T-helper 17 cell (primary cell): ENCODE measurements at places on chromosomes 16 and 17.
A peak's percentile ranks its signal among the peaks of the same experiment; 100 is the strongest.

- DNase-seq = no peak
These were observed 20.4 kb downstream of the ACSM3 start for GRCh38 chr16:20784204-20784603.

DNA sequence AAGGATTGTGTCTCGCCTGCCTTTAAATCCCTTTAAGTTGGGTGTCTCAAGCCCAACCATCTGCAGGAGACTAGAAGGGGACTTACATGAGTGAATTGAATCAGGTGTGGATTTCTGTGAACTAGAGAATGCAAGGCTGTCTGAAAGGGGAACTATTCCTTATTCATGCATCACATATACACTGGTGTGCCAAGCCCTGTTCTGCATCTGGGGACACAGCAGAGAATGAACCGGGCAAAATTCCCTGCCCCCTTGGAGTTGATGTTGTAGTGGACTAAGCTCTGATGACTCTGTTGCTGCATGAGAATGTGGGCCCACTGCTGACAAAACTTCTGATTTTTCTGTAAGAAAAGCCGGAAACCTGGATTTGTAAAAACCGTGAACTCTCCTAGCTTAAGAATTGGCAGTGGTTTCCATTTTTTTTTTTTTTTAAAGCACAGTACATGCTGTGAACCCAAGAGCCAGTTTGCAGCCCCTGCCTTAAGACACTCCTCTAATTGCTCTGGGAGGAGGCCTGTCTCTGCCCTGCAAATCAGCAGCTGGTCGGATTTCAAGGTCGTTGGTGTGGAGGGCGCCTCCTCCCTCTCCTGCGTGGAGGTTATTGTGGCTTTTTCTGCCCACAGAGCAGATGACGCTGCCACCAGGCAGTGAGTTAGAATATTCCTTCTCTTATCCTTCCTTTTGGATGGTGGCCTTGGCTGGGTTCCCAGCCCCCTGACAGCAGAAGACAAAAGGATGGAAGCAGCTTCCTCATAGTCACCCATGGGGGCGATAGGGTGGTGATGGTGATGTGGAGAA is 131.0 kb downstream of the PRKCB start:
- DNase-seq = no peak

DNA sequence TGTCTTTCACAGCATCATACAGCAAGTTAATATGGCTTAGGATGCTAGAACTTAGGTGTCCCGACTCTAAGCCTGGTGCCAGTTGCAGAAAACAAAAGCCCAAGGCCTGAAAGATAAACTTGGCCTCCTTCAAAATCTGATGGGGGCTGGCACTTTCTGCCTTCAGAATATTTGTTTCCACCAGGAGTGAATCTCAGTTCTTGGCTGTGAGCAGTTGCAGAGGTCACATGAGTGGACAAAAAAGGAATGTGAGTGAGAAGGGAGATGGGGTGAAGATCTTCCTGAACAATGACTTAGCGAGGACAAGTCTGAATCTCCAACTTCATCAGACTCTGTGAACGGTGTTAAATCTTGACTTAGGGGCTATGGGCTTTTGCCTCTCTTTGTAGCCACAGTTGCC is 46.6 kb downstream of the HOXB1 start:
- DNase-seq = no peak

DNA sequence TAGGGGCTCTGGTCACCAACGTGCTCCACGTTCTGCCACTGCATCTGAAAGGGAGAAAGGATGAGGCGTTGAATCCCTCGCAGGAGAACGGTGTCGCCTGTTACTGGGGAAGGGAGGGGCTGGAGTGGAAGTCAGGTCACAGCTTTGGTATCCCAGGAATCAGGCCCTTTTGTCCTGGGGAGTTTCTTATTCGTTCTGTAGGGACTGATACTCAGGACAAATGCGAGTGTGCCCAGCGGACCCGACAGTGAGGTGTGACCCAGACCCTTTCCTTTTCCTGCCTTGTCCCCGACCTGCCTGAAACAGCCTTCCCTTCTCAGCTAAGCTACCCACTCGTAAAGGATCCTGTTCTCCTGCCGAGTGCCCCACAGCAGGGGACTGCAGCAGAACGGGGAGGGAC is 177.5 kb downstream of the VPS53 start:
- no peak for DNase-seq

GRCh38 chr17:27602721-27603420 is 28.1 kb upstream of the LGALS9 start:
- DNase-seq = peak; percentile 70

DNA sequence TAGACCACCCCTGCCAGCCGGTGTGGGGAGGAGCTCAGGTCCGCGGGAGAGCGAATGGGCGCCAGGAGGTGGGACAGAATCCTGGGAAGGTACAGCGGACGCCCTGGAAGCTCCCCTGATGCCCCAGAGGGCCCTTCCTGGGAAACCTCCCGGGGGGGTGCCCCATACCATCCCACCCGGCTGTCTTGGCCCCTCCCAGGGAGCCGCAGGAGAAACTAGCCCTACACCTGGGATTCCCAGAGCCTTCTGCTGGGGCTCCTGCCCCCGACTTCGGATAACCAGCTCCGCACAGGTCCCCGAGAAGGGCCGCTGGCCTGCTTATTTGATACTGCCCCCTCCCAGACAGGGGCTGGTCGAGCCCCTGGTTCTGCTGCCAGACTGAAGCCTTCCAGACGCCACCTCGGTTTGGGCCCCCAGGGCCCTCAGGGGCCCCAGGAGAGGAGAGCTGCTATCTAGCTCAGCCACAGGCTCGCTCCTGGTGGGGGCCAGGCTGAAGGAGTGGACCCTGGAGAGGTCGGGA is 3.0 kb upstream of the CBX4 start:
- no peak for DNase-seq

GRCh38 chr16:87634411-87634810 is 32.1 kb downstream of the JPH3 start:
- no peak for DNase-seq

- no peak for DNase-seq
These were observed 26.8 kb downstream of the MEAK7 start for GRCh38 chr16:84477661-84478060.

DNA sequence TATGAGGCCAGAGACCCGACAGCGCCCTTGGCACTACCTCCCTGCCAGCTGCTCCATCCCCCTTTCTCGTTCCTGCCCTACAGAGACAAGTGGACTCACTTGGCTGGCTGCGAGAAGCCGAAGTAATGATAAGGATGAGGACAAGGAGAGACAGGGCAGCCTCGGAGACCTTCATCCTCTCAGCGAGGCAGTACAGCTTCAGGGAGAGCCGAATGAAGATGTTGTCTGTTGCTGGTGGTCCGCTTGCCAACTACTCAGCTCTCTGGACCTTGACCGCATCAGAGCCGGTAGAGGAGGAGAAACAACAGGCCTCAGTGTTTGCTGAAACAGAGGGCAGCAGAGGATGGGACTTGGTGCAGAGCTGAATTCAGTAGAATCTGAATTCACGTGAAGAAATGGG is at the start of gene CCL16:
TSS of gene CCL16 (minus strand) at position 252 of the 400 bp plus-strand sequence. CDS start at position 175, 77 bp downstream.
- no peak for DNase-seq

DNA sequence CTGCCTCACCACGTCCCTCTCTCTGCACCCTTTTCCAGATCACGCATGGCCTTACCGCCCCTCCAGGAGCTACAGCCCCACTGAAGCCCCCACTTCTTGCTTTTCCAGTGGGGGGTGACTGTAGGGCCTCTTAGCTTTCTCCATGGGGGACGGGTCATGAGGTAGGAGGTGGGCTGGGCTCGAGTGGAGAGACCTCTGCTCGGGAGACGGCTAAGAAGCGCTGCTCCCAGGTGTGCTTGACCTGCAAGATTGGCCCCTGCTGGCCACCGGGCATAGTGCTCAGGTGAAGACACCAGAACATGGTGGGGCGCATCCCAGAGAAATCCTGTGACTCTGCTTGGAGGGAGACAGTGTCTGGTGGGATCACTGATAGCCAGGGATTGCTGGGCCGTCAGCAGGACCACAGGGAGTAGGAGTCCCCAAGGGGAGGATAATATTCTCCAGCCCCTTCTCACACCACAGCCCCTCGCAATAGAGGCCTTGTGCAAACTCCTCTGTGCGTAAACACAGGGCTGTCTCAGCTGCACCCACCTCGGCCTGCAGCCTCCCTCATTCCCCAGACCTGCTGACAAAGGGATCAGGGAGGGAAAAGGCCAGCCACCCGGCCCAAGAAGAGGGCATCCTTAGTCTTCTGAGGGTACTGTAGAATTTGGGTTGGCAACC is 8.9 kb upstream of the GALK1 start:
- no peak for DNase-seq

GRCh38 chr16:15827709-15828343 is 29.0 kb downstream of the MYH11 start:
- DNase-seq = no peak

- no peak for DNase-seq
These were observed 43.6 kb upstream of the PIK3R6 start for GRCh38 chr17:8910969-8911604.

GRCh38 chr16:22668318-22668717 is 145.6 kb upstream of the HS3ST2 start:
- no peak for DNase-seq

DNA sequence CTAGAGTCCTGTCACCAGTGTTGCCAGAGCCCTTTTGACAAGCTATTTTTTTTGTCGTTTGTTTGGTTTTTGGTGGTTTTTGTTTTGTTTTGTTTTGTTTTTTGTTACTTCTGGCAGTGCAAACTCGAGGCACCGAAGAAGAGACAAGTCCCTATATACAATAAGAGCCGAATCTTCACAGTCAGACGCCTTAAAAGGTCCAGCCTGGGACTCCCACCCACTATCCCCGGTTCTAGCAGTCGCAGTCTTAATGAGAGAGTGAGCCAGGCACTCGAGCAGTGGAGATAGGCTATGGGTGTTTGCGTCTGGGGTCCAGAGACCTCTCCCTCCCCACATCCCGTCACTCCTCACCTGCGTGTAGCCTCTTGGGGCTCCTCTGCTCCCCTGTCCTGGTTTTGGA is 1.9 kb downstream of the OR1F1 start:
- DNase-seq = no peak

GRCh38 chr16:290015-290680 is 7.2 kb downstream of the PDIA2 start:
- DNase-seq = no peak

DNA sequence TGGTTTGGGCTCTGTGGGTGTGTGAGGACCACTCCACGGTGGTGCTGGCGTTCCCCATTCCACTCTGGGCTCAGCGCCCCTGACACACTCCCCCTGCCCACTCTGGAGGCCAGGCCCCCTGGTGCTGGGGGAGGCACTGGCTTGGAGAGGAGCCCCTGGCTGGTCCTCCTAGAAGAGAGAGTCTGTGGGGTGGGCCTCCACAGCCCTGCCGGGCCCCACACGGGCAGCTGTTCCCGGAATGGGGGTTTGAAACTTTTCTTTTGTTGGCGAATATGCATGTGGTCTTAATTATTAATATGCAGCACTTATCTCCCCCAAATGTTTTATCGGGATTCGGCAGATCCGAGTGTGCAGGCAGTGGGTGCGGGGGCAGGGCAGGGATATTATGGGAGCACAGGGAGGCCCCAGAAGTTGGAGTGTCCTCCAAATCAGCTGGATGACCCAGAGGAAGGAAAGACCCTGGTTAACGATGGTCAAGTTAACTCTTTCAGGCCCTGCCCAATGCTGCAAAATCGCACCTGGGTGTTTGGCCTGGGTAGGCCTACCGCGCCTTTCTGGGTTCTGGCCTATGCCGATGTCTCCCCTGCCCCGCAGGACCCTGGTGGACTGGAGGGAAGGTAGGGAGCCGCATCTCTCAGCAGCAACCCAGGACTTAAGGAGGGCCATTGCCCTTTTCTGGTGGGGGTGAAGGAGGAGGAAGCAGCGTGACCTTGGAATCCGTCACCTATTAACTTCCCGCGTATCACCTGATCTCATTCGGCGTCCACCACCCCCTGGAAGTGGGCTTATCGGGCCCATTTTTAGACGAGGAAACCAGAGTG is 36.0 kb downstream of the TMEM235 start:
- no peak for DNase-seq

DNA sequence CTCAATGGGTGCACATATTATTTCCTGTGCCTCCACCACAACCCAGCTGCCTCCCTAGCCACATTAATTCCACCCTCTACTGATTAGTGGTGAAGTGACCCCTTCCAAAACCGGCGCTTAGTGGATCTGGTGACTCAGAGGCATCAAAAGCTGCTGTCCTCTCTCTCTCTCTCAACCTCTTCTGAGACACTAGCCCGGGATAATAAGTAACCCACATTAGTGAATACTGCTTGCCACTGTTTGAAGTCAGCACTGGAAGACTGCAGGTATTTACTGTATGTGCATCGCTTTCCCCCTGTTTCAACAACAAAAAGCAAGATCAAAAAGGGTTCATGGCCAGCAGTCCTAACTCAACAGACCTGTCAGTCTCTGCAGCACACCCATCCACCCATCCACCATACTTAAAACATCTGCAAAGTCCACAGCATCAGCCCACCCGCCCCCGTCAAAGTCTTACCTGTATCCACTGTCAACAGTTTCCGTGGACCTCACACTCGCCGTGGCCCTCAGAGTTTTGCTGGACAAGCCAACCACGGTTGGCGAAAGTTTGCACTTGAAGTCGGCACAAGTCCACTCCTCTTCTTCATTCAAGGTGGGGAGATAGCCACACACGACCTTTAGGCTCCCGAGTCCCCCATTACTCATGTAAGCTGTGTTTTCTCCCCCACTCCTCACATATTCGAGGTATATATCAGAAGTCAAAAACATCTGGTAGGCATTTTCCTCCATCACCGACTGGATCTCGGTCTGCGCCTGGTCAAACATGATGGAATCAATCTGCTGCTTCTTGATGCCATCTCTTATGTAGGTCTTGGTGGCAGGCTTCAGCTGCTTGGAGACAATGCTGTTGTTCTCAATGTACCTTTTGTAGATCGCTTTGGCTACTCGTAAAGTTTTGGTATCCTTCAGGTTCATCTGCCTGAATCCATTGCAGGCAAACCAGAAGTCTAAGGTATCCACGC is 3.8 kb downstream of the AXIN2 start:
- DNase-seq = no peak

DNA sequence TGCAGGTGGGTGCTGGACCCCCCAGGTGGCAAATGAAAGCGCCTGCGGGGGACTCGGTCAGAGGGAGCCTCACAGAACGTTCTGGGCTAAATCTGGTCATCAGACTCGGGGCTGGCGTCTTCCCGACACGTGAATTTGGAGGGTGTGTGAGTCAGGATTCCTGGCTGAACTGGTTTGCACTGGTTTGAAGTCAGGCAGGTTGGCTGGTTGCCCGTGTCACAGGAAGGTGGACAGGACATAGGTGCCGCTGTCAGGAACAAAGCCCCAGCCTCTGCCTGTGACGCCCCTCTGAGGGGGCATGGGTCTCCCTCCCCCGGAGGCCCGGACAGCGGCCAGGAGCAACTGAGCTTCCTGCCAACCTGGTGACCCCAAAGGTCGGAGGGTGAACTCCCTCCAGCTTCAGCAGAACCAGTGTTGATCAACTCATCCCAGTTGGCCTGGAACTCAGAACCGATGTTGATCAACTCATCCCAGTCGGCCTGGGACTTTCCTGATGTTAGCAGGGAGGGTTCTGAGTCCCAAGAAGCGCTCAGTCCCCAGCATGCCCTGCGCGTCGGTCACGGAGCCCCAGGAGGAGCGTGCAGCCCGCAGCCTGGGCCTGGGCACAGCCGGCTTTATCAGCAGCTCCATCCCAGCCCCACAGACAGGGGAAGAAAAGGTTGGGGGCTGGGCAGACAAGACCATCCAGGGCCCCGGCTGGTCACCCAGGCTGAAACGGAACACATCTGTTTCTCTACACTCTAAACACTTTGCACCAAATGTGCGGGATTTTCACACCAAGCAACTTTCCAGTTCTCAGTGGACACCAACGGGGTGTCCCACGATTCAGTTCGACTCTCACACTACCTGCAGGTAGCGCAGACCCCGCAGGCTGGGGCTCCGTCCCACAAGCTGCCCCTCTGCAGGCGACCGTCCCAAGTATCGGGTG is 14.4 kb upstream of the METRNL start:
- DNase-seq = peak; percentile 2

- DNase-seq = no peak
These were observed 543 bp downstream of the TXNDC11 start for GRCh38 chr16:11742093-11742535.

- peak; percentile 47 for DNase-seq
These were observed 4.0 kb upstream of the IL17C start for GRCh38 chr16:88634141-88634993.
